ENCODE measurements at places on chromosomes 4 and X. TPM values are rescaled to one million over a fixed set of nuclear protein-coding genes. Genes with fewer than 3 reads are reported as not detected.
A peak's percentile ranks its signal among the peaks of the same experiment; 100 is the strongest.

DNA sequence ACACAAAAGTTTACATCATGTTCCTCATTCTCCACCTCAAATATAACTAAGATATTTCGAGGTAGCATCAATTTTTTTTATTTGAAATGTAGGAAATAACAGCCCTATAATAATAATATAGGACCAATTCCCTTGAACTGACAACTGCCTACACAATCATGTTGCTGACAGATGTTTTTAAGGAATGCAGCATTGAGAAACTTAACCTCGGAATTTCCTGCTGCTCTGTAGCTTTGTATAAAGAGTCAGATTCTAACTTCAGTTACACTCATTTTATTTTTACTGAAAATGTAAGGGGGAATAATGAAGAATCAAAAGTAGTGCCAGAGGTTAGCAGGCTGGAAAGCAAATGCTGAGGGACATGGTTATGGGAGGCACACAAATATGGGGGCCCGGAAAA, 235.8 kb downstream of the RBMX2 start:
- DNase-seq: peak; percentile 17

- DNase-seq: peak; percentile 84
Observed at GRCh38 chr4:124631760-124632159, 80.8 kb downstream of the ANKRD50 start.

- no peak for DNase-seq
Observed at GRCh38 chrX:15143050-15143824, 126.6 kb downstream of the ASB9 start.

GRCh38 chr4:108488865-108489264, 131.5 kb upstream of the RPL34 start:
- DNase-seq: no peak

Gene ASB12
- polyA plus RNA-seq: not detected

Gene XPNPEP2
- 0.16 TPM for polyA plus RNA-seq

Gene RGN
- polyA plus RNA-seq: 0.82 TPM

- DNase-seq: no peak
Observed at GRCh38 chrX:123797543-123798447, 62.1 kb upstream of the XIAP start.

DNA sequence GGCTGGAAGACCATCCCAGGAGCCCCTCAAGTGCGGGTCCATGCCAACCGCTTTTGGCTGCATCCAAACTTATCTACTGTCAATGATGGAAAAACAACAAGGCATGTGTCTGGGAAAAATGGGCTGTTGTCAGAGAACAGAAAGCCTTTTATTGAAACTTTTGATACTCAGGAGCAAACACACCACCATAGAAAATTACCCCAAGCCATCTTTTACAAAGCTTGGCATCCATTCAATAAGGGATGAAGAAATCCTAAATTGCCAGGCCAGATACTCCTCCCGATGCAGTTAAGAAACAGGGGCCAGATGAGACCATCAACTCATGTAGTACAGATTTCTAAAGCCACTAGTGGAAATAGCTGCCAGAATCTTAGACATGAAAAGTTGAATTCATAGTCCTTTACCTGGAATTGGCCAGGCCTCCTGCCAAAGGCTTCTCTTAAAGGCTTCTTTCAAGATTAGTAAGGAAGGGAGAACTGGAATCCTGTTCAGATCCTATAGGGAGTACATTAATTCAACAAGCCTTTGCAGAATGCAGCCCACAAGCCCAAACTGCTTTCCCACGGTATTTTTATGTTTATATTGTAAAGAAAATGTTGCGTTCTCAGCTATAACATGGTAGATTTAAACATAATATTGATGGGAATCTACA, 145.4 kb upstream of the MAP3K15 start:
- DNase-seq: no peak

Gene BRS3
- not detected for polyA plus RNA-seq

GRCh38 chr4:140686796-140687195, 69.4 kb downstream of the TBC1D9 start:
- DNase-seq: no peak

Gene NXF2B
- polyA plus RNA-seq: not detected

DNA sequence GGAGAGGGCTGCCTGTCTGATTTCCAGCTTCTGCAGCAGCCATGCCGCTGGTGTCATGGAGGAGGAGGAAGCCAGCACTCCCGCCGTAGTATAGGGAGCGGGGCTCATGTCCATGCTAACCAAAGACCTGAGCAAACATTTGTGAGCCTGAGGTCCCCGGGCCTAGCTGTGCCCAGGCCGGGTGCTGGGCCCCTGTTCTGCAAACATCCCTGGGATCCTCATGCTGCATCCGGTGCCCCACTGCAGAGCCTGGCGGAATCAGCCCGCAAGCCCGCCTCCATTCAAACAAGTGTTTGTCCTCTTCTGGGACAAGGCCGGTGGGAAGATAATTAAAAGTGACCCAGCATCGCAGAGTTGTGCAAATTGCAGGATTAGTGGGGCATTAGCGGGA, 106.3 kb downstream of the SORCS2 start:
- no peak for DNase-seq

GRCh38 chr4:110034026-110034393, 121.3 kb downstream of the EGF start:
- no peak for DNase-seq

GRCh38 chr4:54657551-54658251, at the start of gene KIT:
KIT (plus strand) TSS chr4:54657957; CDS start chr4:54658015, 58 bp downstream.
- DNase-seq: no peak

DNA sequence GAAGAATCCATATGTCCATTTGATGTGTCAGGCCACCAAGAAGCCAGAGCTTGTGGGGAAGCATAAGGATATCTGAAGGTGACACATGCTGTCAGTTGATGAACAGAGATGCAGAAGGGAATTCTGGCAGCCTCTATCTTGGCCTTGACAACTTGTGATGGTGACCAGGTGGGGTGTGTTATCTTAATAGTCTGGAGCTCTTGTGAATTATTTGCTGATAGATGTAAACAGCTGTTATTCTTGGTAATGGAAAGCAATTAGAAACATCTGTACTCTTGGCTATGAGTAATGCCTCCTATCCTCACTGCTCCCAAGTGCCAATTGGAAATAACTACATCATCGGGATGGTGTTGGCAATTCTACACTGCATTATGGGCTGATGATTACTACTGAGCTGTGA, 51.9 kb downstream of the NAA11 start:
- no peak for DNase-seq

DNA sequence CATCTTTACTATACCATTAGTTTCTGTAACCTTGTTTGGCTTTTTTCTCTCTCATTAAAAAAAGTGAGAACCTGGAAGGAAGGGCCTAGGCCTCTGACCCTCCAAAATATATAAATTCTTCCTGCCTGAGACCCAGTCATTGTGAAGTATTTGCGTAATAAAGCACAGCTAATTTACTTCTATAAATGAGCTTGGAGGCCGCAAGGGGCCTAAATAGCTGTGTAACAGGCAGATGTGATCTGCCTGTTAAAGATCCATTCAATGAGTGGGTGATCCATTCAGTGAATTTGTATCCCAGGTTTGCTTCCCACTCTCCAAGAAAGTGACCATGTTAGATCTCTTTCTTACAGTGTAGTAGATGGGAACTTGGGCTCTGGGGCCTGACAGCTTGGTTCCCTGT, 595 bp upstream of the PYURF start:
- DNase-seq: no peak

GRCh38 chrX:45518552-45518951, 317.9 kb upstream of the DIPK2B start:
- no peak for DNase-seq

DNA sequence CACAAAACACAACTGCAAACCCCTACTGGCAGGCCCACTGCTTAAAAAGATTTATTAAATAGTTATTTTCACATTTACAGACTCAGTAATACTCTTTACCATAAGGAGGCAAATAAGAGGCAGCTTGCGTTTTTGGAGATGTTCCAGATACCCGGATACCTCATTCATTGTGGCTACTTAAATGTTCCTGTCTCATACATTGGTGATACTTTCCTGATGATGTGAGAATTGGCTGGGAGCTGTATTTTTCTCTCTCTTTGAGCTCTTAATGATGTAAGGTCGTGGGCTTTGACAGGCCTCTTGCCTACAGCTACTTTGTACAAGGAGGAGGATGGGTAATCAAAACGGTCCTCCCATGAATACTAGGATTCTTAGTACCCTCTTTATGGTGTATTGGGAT, 101.5 kb downstream of the AKAP4 start:
- DNase-seq: no peak

Gene ODAM
- polyA plus RNA-seq: not detected

DNA sequence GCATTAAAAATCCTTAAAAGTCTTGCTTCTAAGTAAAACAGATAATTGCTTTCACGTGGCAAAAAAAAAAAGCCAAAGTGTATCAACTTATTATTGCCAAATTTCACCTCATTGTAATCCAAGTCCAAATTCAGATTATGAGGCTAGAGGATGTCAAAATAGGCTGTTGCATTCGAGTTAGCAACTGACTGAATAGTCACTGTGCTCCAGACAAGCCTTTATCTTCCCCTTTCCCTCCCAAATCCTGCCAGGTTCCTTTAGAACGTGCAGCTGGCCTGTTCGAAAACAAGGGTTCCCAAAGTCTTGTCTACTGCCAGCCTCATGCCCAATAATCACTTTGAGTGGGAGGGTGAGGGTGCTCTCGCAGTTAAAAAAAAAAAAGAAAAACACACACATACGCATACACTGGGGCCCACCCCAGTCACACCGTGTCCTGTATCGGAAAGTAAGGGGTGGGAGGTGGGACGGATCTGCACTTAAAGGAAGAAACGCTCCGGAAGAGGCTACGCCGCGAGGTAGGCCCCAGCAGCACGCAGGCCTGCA, 603 bp downstream of the MAD2L1 start:
- no peak for DNase-seq

Gene SHROOM4
- polyA plus RNA-seq: 0.59 TPM

Gene CACNA1F
- polyA plus RNA-seq: not detected

GRCh38 chr4:41026971-41027370, 187.4 kb downstream of the APBB2 start:
- DNase-seq: no peak

DNA sequence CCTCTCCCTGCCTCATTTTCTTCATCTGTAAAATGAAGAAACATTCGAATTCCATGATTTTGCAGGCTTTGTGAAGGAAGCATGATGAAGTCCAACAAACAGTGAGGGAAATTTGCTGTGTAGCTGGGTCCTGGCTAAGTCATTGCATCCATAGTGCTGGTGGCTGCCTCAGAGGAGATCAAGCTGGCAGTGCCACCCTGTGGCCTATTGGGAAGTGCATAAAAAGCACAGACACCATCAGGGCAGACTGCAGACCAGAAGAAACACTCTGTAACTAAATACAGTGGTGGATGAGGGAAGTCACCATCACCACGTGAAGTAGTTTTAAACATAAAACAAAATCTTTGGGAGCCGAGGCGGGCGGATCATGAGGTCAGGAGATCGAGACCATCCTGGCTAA, 40.7 kb upstream of the DDX3X start:
- no peak for DNase-seq

DNA sequence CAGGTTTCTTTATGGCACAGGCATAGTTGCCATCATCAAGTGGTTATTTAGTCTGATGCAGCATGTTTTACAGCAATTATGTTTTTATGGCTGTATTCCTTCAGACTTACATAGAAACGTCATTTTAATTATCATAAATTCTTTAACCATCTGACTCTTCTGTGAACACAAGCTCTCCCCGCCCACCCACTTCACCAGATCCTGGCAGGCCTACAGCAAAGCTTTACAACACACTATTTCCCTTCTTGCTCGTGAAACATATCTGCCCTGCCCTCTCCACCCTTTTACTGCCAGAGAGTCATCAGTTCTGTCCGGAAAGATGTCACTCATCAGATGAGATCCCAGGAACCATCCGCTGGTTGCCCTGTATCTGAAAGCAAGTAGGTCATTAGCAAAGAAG, 120.5 kb downstream of the HS6ST2 start:
- no peak for DNase-seq

Gene SORCS2
- 0.59 TPM for polyA plus RNA-seq

Gene GPR143
- not detected for polyA plus RNA-seq

DNA sequence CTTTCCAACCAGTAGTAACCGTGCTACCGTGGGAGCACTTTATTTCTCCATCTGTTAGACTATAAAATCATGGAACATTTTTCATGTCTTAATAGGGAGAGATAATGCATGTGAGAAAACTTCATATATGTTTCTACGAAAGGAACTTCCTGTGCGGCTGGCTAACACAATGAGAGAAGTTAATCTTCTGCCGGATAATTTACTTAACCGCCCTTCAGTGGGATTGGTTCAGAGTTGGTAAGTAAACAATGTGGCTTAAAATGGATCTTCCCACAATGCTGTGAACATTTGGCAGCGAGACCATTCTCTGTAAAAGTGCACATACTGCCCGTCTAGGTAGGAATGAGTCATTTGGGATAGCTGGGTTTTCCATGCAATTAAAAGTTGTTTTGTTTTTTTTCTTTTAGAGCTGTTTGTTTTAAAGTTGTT, 29.6 kb downstream of the PDK3 start:
- DNase-seq: peak; percentile 46

Data from BJ (cell line).